ENCODE measurements at places on chromosomes 6 and 20.
A peak's percentile ranks its signal among the peaks of the same experiment; 100 is the strongest.

- no peaks in the 10 kb centered on the region for H3K4me1 ChIP-seq
- H3K36me3 ChIP-seq, result no peaks in the 10 kb centered on the region
- no peaks in the 10 kb centered on the region for H3K27me3 ChIP-seq
- no peak for DNase-seq
Observed at GRCh38 chr6:151692216-151692615, 115.3 kb upstream of the ESR1 start.

GRCh38 chr6:136471372-136471771 lies 78.8 kb downstream of the MAP7 start:
- no peaks in the 10 kb centered on the region for H3K27me3 ChIP-seq
- no peaks in the 10 kb centered on the region for H3K4me1 ChIP-seq
- H3K27ac ChIP-seq, result no peak overlapping the region
- no peaks in the 10 kb centered on the region for H3K36me3 ChIP-seq

DNA sequence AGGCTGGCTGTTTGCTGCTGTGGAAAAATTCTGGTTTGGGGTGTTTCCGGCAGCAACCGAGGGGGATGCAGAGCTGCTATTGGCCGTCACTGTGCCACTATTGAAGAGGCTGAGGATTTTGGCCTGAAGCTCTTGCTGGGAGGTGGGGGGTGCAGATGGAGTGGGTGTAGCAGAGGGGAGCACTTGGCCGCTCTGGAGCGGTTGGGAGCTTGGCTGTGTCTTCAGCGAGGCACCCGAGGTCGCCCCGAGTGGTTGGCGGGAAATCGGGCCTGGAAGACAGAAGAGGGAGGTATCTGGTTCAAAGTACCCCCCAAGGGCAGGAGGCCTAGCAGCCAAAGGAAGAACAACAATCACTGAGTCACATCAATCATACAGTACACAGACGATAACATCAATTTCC lies 27.1 kb downstream of the NCOA5 start:
- H3K36me3 ChIP-seq, result peaks cover 42% of the 10 kb centered on the region
- no peaks in the 10 kb centered on the region for H3K27me3 ChIP-seq
- peaks cover 8% of the 10 kb centered on the region for H3K4me1 ChIP-seq
- H3K27ac ChIP-seq, result no peak overlapping the region

DNA sequence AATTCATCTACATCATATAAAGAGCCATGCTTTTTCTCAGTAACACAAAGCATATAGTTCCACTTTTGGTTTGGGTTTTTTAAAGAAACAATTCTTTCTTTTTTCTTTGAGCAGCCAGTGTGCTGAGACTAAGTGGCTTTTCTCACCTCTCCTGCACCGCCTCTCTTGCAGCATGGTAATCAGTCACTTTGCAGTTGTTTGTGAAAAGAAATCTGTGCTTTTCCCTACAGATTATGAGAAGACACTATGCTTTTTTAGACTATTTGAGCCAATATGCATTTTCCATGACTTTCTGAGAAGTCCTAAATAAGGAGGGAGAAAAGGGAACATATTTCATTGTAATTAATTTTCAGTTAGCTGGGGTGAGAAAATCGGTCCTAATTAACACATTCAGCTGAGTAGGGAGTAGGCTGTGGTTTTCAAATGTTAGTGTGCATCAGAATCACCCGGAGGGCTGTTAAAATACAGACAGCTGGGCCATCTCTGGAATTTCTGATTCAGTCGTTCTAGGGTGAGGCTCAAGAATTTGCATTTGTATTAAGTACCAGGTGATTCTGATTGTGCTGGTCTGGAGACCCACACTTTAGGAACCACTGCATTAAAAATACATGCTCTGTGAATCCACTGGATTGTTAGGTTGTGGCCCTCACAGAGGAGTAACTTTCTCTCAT lies 155.2 kb downstream of the TINAG start:
- no peak for DNase-seq
- H3K4me1 ChIP-seq, result no peaks in the 10 kb centered on the region
- H3K27ac ChIP-seq, result no peak overlapping the region
- no peaks in the 10 kb centered on the region for H3K27me3 ChIP-seq
- H3K36me3 ChIP-seq, result no peaks in the 10 kb centered on the region

GRCh38 chr6:109295109-109295773 lies 87.0 kb downstream of the CD164 start:
- no peak overlapping the region for H3K27ac ChIP-seq
- H3K4me1 ChIP-seq, result no peaks in the 10 kb centered on the region
- H3K27me3 ChIP-seq, result no peaks in the 10 kb centered on the region
- no peak overlapping the region for H3K4me3 ChIP-seq
- DNase-seq, result no peak

- no peaks in the 10 kb centered on the region for H3K27me3 ChIP-seq
- DNase-seq, result no peak
- no peak overlapping the region for H3K4me3 ChIP-seq
- no peaks in the 10 kb centered on the region for H3K4me1 ChIP-seq
- peak overlapping the region; percentile 19 for H3K27ac ChIP-seq
- no peaks in the 10 kb centered on the region for H3K36me3 ChIP-seq
Observed at GRCh38 chr6:138592749-138593123, 93.4 kb upstream of the NHSL1 start.

GRCh38 chr6:26311385-26312095 lies 53.5 kb upstream of the BTN3A2 start:
- peak overlapping the region; percentile 85 for H3K27ac ChIP-seq
- H3K4me1 ChIP-seq, result no peaks in the 10 kb centered on the region
- H3K27me3 ChIP-seq, result no peaks in the 10 kb centered on the region
- H3K4me3 ChIP-seq, result peak overlapping the region; percentile 68
- H3K36me3 ChIP-seq, result no peaks in the 10 kb centered on the region

DNA sequence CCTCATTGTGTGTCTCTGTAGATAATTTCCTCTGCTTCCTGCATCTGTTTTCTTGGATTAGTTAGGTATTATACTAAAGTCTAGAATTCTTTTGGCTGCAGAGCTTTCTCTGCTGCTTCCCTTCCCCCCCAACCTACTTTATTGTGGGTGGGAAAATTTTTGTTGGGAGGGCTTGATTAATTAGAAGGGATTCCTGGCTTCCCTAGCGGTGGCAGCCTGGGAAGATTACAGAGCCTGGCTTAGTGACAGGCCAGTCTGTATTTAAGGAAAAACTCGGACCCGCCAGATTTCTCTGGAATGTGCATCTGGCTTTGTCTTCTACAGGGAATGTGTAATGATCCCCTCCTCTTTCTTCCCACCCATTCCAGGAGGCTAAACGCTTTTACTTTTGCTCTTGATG lies 31.2 kb downstream of the SLX4IP start:
- H3K27me3 ChIP-seq, result no peaks in the 10 kb centered on the region
- H3K4me1 ChIP-seq, result no peaks in the 10 kb centered on the region
- no peak overlapping the region for H3K27ac ChIP-seq
- H3K4me3 ChIP-seq, result no peak overlapping the region
- H3K36me3 ChIP-seq, result no peaks in the 10 kb centered on the region

GRCh38 chr6:56041591-56041990 lies 166.2 kb upstream of the BMP5 start:
- DNase-seq, result no peak
- no peak overlapping the region for H3K4me3 ChIP-seq

DNA sequence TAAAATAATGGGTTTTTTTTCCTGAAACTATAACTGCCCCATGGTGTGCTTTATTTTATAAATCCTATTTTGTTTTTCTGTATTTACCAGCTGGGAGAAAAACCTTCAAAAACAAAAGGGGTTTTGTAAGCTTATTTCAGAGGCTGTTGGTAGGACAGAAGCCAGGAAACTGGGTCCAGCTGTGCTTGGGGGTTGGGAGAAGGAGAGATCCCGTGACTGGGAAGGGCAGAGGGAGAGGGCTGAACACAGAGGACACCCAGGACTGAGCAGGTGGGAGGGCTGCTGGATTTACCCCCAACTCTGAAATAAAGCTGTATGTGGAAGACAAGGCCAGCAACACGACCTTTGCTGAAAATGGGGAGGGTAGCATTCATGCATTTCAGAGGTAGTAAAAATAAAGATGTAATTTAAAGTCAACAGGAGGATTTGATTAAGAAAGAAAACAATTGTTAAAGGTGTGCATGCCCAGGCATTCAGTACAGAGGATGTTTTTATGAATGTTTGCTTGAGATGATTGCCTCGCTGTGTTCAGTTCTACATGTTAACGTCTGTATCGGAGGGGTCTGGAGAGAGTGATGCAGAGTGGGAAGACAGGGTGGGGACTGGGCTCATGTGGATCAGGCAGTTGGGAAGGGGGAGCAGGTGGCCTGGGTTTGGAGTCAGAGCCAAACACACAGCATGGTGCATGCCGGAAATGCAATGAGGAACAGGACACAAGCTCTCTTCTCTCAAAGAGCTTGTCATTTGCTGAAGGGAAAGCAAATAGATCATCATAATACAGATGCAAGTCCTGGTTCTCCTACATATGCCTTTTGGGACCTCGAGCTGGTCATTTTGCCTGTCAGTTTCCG lies 21.4 kb downstream of the ARFGEF3 start:
- no peaks in the 10 kb centered on the region for H3K27me3 ChIP-seq
- H3K4me1 ChIP-seq, result no peaks in the 10 kb centered on the region

GRCh38 chr6:148830614-148831013 lies 83.8 kb downstream of the UST start:
- DNase-seq, result no peak
- no peaks in the 10 kb centered on the region for H3K4me1 ChIP-seq
- no peak overlapping the region for H3K4me3 ChIP-seq
- H3K27me3 ChIP-seq, result no peaks in the 10 kb centered on the region

GRCh38 chr20:21512634-21513180 lies 1.2 kb downstream of the NKX2-2 start:
- peak overlapping the region; percentile 55 for H3K4me3 ChIP-seq
- H3K27ac ChIP-seq, result no peak overlapping the region
- H3K36me3 ChIP-seq, result no peaks in the 10 kb centered on the region
- peaks cover 8% of the 10 kb centered on the region for H3K27me3 ChIP-seq
- H3K4me1 ChIP-seq, result no peaks in the 10 kb centered on the region
- no peak for DNase-seq

- DNase-seq, result peak; percentile 91
- H3K36me3 ChIP-seq, result no peaks in the 10 kb centered on the region
- H3K27me3 ChIP-seq, result no peaks in the 10 kb centered on the region
- H3K4me3 ChIP-seq, result peak overlapping the region; percentile 86
Observed at GRCh38 chr6:31399589-31400466, 3.6 kb upstream of the MICA start.

Data from breast epithelium (tissue), 4 donors.